ENCODE measurements at places on chromosomes 5 and 9.

DNA sequence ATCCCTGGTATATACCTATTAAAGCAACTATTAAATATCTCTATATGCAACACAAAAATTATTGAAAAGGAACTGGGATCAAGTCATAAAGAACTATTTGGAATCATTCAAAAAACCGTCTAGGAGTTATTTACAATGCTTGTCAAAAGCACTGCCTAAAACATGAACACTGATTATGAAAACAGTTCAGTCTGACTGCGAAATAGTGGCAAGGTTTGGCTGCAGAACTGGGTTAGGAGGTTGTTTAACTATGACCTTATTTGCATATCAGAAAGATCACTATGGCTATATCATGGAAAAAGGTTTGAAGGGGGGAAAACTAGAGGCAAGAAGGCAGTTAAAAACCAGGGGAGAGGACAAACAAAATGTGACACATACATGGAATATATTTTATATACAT lies 12.0 kb downstream of the FBXW2 start:
- no peak for DNase-seq

- DNase-seq, result no peak
Observed at GRCh38 chr9:98134702-98135557, 15.9 kb upstream of the TRIM14 start.

DNA sequence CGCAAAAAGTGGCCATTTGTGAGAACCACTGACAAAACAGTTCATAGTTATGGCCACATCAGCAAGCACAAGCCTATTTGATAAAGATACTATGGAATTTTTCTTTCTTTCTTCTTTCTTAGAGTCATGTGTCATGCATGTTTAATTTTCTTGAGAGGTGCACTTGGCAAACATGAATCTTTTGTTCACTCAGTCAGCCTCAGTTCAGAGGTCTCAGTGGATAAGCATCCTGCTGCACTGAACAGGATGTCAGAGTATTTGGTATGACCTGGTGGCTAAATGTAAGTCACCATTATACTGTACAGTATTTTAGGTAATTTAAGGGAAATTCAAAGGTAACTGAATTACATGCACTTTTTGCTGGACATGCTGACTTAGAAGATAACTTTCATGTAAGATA lies 5.4 kb downstream of the NNT start:
- DNase-seq, result no peak

- DNase-seq, result no peak
Observed at GRCh38 chr5:149493316-149493715, 57.9 kb downstream of the CSNK1A1 start.

DNA sequence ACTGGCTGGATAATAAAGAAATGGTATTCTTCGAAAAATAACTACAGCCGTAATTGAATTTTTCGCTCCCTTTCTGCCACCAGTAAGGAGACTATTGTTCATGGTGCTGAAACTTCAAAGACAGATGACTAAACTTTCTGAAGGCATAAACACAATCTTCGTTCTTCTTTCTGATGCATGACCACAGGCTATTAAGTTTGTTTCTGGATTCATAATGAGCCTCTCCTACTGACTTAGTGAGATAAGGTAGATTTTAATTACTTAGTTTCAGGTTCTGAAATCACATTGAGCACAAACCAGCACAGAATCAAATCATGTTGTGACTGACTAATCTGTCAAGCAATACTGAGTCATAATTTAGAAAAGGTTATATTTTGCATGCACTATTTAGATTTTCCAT lies 441.8 kb upstream of the CCNG1 start:
- DNase-seq, result no peak

- no peak for DNase-seq
Observed at GRCh38 chr9:4038182-4038723, 261.6 kb downstream of the GLIS3 start.

- no peak for DNase-seq
Observed at GRCh38 chr9:26725573-26725972, 167.0 kb downstream of the CAAP1 start.
